Heart left ventricle (tissue), 16 donors: ENCODE measurements at places on chromosomes 16 and 17. TPM values are rescaled to one million over a fixed set of nuclear protein-coding genes. Genes with fewer than 3 reads are reported as not detected.

GRCh38 chr17:7191571-7192270 is 12.6 kb upstream of the ASGR1 start:
- peak; percentile 62 for DNase-seq

Gene TOM1L1
- 12.7 TPM for total RNA-seq

Gene CSH2
- not detected for total RNA-seq

Gene SCARF1
- 7.4 TPM for total RNA-seq

GRCh38 chr17:34556384-34556783 is 23.0 kb upstream of the TMEM132E start:
- DNase-seq = no peak

GRCh38 chr17:76715496-76715830 is 4.7 kb upstream of the MXRA7 start:
- no peak for DNase-seq

GRCh38 chr16:22633280-22633679 is 122.6 kb downstream of the NPIPB5 start:
- DNase-seq = no peak

Gene MRPS7
- 143 TPM for total RNA-seq

Gene AHSP
- total RNA-seq = not detected

Gene ITGB3
- 12.9 TPM for total RNA-seq

GRCh38 chr16:85518398-85519049 is 94.6 kb upstream of the GSE1 start:
- DNase-seq = no peak

- peak; percentile 96 for DNase-seq
Measured at GRCh38 chr17:78140169-78141051, 5.8 kb upstream of the C17orf99 start.

GRCh38 chr17:72373910-72374741 is 253.3 kb downstream of the SOX9 start:
- DNase-seq = no peak

GRCh38 chr16:89923640-89924296 is 626 bp downstream of the TUBB3 start:
- DNase-seq = no peak

DNA sequence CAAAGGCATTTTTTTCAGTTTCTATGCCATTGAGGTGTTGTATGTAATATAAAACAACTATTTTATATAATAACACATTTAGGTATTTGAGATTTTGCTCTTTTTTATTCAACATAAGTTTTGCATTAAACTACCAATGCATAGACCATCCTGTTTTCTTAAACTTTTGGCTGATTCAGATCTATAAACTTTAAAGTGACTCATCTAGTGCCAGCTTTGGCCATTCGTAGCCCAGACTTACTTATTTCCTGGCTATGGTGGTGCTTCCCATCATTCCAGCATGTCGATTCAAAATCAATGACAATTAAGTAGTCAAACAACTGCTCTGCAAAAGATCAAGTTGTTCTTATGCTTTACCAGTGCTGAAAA is 3.1 kb downstream of the ERI2 start:
- DNase-seq = no peak

DNA sequence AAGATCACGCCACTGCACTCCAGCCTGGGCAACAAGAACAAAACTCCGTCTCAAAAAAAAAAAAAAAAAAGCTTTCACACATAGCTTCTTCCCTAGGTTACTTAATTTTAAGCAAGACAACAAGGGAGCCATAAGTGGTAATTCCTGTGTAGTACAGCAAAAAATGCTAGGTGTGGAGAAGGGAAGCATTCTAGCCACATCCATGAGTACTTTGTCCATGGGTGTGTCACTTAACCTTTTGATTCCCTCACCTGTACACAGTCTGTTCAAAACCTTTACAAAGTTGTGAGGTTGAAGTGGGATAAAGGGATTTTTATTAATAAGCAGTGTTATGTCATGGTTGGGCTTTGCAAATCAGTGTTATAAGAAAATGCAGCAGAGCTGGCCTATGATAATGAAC is 4.5 kb downstream of the NME2 start:
- no peak for DNase-seq

GRCh38 chr16:87424266-87424665 is 32.1 kb downstream of the MAP1LC3B start:
- DNase-seq = no peak

Gene FZD2
- 6.8 TPM for total RNA-seq

Gene SLC6A2
- not detected for total RNA-seq

Gene CMIP
- total RNA-seq = 9.5 TPM

Gene TNS4
- total RNA-seq = not detected

DNA sequence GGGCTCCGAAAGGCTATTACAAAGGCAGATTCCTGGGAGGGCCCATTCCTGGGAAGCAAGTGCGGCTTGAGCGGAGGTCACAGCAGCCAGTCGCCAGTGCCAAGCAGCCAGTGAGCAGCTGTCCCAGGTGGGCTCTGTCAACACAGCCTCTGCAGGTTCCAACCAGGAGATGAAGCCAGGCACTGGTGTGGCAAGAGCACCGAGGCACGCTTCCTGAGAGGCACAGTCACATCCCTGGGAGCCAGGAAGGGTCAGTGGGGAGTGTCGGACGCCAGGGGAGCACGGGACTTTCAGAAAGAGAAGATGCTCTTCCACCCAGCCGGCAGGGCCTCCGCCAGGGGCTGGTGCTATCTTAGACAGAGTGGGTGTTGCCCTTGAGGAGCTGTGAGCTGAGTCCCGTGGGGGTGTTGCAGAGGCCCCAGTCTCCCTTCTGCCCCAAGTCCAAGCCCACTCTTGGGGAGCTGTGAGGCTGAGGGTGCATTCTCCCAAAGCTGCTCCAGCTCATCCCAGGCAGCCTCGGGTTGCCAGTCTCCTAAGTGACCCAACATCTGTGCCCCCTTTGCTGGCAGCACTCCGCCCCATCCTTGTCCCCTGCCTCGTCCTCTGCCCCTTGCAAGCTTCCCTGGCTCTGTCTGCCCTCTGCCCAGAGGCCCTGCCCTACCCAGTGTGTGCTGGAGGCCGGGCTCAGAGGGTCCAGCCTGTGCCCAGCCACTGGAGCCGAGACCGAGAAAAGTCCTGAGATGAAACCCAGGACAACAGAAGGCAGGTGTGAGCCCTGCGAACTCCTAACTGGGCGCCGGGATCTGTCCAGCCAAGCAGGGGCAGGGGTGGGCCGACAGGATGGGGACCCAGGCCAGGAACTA is 6.6 kb downstream of the UBALD1 start:
- DNase-seq = no peak

Gene ANKRD40CL
- total RNA-seq = not detected

- peak; percentile 94 for DNase-seq
Measured at GRCh38 chr16:30805370-30806169, 18.6 kb upstream of the ZNF629 start.

DNA sequence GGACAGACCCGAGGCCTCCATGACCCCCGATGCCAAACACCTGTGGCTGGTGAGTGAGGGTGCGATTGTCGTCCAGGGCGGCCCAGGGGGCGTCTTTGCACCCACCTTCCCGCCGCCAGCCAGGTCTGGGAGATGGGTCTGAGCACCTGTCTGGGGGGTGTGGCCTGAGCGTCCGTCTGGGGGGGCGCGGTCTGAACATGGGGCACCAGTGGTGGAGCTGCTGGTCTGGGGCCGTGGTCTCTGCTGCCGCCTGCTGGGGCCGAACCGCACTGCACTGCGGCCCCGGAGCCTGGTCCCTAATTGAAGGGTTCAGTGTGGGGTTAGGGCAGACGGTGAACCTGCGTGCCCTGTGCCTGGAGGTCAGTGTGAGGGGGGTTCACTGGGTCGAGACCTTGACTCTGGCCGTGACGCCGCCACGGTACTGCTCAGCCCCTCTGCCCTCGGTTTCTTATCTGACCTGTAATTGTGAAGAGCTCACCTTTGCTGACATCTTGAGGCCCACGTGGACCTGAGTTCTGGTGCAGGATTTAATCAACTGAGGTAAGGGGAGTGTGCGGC is 12.6 kb upstream of the TCF25 start:
- DNase-seq = peak; percentile 60

DNA sequence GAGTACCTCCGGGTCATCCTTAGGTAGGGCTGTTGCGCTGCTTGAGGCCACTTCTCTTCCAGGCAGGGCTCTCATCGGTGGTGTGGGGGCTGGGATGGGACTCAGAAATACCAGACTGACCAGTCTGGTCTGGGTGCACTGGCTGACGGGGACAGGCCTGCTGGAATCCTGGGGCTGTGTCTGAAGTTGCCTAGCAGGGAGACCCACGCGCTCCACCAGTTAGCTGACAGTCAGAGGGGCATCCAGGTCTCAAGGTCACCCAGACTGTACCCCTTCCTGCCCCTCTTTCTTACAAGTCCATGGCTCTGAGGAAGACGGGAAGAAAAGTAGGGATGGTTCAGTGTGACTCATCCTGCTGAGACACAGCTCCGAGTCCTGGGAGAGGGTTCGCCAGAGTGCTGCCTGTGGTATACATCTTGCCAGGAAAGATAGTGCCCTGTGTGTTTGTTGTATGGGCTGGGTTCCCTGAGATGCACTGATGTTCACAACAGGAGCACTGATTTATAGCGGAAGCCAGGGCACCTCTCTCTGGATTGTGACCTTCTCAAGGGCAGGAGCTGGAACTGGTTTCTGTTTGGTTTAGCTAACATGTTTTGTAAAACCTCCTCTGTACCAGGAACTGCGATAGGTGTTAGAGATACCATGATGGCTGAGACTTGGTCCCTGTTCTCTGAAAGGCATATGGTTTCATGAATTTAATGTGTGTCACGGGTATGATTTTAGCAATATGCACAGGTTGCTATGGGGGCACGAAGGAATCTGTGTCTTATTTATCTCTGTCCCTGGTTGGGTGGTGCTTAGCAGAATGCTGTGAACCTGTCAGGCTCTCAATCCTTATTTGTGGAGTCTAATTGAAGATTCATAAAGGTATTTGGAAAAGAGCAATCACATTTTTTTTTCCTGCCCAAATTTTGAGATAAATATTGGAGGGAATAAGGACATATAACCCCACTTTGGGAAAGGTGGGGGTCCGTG is 97.5 kb downstream of the OR1D5 start:
- no peak for DNase-seq

DNA sequence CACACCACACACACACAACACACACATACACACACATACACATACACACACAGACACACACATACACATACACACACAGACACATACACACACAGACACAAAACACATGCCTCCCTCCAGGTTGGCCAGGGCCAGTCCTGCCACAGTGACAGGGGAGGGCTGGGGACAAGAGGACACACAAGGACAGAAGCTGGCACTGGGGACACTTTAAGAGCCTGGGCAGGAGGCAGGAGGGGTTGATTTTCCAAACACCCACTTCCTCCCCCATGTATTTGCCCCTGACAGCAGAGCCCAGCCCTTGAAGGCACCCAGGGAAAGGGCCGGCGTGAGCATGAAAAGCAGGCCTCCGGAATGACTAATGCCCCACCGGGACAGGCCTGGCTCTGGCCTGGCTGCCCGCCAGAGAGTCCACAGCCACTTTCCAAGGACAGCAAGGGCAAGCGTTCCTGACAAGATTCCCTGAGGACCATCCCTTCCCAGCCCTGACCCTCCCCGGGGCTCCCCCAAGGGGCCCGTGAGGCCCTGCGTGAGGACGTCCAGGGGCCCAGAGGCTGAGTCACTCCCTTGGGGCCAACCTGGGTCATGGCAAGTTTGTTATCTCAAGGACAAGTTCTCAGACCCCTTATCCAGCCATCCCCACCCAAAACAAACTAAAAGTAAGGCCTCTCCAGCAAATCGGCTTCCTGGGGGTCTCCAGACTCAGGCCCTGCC is 235.6 kb downstream of the ZNF423 start:
- peak; percentile 92 for DNase-seq

DNA sequence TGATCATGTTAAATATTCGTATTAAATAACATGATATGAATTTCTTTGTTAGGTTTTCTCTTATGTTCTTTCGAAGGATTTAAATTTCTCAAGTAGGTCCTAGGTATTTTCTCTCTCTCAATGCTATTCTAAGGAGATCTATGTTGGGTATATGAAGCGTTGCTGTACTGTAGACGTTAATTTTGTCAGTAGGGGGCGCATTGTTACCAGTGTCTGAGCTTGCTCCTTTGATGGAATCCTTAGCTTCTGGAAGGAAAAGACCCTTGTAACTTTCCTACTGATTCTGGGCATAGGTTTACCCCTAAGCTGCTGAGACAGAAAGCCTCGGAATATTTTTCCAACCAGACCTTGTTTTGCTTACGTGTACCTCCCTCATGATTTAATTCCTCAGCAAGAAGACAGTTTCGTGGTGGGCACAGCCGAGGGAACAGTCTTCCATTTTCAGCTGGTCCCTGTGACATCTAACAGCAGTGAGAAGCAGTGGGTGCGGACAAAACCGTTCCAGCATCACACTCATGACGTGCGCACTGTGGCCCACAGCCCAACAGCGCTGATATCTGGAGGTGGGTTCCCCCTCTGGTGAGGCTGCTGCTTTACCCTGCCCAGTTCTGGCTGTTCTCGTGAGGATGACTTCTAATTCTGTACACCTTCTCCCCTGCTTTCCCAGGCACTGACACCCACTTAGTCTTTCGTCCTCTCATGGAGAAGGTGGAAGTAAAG is 17.9 kb downstream of the UTP4 start:
- DNase-seq = no peak

DNA sequence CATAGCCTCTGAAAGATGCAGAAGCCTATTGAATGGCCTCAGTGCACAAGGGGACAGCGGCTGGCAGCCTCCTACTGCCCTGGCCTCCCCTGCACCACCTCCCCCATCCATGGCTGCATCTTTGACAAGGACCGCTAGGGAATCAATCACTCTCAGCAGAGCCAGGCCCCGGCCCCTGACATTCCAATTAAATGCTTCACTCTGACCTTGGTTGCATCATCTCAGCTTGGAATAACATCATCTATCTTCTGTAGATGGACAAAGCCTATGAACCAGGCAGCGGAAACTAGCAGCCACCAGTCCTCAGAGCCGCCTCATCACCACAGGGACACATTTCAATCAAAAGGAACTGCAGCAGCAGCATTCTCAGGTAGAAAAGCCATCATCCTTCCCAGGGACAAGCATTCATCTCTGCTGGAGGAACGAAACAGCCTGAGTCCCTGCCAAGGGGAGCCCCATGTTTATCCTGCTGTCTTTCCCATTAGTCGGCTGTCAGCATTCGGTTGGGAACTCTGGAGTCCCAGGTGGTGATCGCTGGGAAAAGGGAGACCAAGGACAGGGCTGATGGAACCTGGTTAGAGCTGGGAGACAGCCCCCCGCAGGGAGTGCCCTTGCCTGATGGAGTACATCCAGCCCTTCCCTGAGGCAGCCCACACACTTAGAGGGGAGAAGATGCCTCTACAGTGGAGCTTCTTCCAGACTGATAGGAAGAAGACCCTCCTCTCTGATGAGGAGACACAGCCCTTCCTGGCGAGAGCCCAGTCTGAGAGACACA is 11.5 kb upstream of the TMEM132E start:
- DNase-seq = no peak

DNA sequence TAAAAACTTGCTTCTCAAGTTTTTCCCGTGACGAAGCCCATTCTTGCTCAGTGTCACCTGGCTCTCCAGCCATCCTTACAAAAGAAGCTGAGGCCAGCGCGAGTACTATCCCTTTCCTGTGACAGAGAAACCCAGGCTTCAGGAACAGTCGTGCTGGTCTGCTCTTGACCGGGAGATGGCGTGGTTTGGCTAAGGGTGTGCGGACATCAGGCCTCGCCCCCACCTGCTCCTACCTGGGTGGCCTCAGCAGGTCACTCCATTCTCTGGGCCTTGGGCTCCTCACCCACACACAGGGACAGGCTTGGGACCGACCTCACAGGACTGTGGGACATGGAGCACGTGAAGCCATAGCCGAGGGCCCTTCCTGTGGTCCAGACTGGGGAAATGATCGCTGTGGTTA is 75.2 kb upstream of the CIBAR2 start:
- DNase-seq = no peak

Gene STX1B
- total RNA-seq = 0.69 TPM
